Stimulated activated CD4-positive, alpha-beta T cell treated with anti-CD3 and anti-CD28 coated beads, Interleukin-1b, Interleukin-23, amount 100 ng/mL, for 24 hours (primary cell): ENCODE measurements at places on chromosomes 1 and 21.

DNA sequence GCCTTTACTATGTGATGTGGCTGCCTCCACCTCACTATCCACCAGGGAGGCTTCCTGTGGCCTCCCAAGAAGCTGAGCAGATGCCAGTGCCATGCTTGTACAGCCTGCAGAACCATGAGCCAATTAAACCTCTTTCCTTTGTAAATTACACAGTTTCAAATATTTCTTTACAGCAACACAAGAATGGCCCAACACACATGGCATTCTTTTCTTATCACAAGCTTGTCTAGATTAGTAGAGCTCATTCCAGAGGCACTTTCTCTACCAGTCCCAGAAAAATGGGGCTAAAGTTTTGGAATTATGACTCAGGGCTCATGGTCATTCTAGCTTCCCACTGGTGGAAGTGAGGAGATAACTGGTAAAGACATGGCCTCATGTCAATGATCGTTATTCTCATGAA, 655.2 kb downstream of the LMO4 start:
- no peak for DNase-seq

GRCh38 chr1:114462341-114462740, 48.7 kb downstream of the TRIM33 start:
- DNase-seq, result no peak

GRCh38 chr1:29017235-29017634, 102.9 kb downstream of the EPB41 start:
- DNase-seq, result no peak

- no peak for DNase-seq
Measured at GRCh38 chr1:228280106-228280901, 72.5 kb downstream of the OBSCN start.

DNA sequence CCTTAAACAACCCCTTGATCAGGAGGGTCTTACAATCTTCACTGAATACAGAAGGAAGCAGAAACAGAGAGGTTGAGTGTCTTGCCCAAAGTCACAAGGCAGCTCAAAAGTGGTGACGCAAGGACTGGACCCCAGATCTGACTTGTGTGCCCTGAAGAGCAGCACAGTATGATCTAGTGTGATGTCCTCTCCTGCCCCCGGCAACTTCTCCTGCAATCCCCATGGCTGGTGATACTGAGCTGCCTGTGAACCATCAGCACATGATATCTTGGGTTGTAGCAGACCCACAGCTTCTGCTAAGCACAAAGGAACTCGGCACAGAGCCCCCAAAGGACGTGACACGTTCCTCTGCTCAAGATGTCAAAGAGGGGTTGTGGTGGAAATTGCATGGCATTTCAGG, 51.2 kb upstream of the EDN2 start:
- no peak for DNase-seq

DNA sequence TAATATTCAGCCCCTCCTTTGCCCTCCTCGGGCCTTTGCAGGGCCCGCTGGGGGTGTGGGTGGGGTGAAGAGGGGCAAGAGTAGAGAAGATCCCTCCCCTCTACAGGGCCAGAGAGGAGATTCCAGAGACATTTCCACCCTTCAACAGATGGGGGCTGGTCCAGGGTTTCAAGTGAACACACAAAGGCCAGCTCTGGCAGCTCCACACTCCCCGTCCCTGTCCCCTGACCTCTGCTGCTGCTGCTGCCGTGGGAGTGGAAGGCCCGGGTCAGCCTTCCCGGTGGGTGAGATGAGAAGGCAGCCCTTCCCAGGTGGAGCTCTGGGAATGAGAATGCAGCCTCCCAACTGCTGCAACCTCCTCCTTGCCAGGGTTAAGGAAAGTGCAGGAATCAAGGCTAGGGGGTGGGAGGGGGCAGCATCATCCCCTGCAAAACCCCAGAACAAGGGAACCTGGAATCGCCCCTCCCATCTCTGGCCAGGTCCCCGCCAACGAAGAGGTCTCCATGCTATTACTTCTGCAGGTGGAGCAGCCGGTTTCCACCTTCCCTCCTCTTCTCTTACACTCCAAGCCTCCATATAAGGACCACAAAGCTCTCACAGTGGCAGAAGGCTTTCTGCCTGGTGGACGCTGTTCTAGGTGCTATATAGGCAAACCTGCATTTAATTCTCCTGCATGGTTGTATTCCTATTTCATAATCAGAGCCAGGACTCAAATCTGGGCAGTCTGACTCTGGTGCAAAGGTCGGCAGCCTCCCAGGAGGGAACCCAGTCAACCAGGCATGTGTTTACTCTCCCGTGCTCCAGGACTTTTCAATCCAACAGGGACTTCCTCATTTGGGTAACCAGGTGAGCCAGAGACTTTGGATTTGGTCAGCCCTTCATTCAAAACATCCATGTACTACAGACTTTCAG, 22.9 kb upstream of the ARHGEF10L start:
- DNase-seq, result no peak

GRCh38 chr1:8955406-8955805, 9.7 kb downstream of the CA6 start:
- DNase-seq, result no peak

GRCh38 chr1:173554541-173555250, 48.2 kb downstream of the SLC9C2 start:
- no peak for DNase-seq

GRCh38 chr1:243572940-243573339, 277.1 kb downstream of the AKT3 start:
- no peak for DNase-seq

- no peak for DNase-seq
Measured at GRCh38 chr1:2482588-2482987, 6.5 kb downstream of the PLCH2 start.

- no peak for DNase-seq
Measured at GRCh38 chr1:245978915-245979314, 528.2 kb downstream of the SMYD3 start.

DNA sequence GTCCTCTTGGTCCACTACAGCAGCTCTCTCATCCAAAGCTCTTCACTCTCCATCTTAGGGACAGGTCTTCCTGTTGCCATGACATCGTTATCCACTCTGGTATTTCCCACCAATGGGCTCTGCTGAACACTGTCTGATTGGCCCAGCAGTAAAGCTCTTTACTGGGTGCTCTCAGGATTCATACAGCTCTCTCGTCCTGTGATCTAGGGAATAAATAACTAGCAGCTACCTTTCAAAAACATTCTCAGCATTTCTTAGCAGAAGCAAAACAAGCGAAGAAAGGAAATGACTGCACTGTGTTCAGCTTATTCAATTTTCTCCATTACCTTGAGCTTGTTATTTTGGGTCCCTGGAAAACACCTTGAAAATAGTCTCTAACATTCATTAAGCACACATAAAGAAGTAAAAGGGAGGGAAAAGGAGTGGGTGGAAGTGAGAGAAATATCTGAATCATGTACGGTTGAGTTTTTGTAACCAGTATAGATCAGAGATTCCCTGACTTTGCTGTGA, 163.4 kb upstream of the SGIP1 start:
- DNase-seq, result no peak

DNA sequence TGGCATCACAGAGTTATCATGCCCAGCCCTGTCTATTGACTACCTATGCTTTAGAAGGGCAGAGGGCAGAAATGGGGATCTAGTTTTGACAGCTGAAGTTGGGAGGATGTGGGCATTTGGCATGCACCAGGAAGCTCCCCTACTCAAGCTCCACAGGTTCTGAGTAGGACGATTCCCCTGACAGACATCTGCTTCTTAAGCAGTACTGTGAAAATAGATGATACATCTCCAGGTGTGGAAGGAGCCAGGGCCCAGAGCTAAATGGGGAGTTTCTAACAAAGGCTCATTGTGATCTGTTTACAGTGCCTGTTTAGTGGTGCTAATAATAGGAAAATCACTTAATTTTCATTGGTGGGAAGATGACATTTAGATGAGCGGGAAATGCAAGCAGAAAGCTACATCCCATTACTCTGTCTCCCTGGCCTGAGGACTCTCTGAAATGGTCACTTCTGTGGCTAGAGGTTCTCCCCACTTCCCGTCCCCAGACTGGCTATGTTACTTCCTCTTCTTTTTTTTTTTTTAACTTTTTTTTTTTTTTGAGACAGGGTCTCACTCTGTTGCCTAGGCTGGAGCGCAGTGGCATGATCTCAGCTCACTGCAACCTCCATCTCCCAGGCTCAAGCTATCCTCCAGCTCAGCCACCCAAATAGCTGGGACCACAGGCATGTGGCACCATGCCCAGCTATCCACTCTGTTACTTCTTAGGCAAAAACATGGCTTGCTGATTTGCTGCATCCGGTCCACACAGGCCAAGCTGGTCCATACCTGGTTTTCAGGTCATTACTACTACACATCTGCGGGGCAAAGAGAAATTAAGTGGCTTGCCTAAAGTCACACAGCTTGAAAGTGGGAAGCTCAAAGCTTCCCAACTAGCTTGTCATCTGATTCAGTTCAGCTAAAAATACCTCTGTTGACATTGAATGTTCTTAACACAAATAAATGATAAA, 23.2 kb upstream of the CNIH3 start:
- DNase-seq, result no peak

GRCh38 chr1:3236361-3236760, 167.4 kb downstream of the PRDM16 start:
- DNase-seq, result no peak

- DNase-seq, result no peak
Measured at GRCh38 chr1:53984726-53985125, 33.3 kb downstream of the LDLRAD1 start.

DNA sequence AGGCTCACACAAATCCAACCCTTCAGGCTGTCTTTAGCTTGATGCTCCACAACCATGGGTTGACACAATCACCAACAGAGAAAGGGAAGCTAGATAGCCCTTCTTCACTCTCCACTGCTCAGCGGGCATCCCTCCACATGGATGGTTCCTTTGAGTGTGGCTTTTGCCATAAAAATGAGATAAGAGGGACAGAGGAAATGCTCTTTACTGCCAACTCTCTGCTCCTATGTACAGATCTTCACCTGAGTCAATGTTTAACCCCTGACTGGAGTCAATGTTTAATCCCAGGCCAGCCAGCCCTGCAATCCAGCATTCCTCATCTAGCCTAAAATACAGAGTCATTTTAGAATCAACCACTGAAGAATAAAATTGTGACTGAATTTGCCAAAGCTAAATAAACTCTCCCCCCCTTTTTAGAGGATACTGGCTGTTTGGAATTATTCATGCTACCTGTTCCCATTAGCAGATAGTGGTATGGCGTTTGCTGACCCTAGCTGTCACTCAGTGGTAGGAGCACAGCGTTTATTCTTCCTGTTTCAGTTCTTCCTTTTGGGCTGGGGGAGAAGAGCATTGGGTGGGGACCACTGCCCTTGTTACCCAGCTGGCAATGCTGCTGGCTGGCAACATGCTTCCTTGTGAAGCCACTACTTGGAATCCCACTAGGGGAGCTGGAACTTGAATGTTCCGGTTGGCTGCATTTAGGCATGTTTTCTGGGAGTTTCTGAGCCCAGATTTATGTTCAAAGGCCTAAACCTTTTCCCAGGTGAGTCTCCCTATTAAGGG, 5.2 kb upstream of the PIGR start:
- no peak for DNase-seq

- DNase-seq, result no peak
Measured at GRCh38 chr1:213320191-213320870, 269.3 kb downstream of the RPS6KC1 start.

DNA sequence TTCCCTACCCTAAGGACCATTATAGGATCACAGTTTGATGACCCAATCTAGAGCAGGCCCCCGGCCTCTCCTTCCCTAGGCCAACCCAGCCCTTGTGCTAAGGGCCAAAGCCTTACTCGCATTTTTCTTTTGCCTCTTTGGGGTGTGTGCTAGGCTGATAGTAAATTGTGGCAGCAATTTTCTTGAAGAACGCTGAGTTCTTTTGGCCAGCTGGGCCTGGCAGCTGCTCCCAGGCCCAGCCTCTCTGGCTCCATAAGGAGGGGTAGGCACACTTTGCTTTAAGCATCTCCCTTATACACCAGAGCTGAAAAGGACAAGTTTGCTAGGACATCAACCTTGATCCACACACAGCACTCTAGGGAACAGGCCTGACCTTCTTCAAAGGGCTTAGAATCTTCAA, 4.2 kb downstream of the OLFML2B start:
- DNase-seq, result no peak

DNA sequence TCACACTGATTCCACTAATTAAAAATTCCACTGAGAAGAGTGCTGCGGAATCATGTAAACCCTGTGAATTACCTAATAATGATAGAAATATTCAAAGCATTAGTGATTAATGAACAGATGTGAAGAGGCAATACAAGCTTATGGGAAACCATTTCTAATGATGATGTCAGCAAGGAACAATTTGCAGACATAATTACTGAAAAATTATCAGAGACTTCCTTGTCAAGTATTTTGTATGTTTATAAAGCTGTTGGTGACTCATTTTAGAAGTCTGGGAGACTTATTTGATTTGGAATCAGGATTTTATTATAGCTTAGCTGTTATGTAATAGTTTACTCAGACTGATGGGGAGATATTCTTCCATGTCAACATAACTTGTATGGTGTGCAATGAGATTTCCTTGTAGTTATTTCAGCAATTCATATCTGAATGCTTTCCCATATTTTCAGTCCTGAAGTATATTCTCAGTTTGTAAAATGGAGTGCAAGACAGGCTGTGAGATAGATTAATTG, 135.5 kb downstream of the TGFB2 start:
- DNase-seq, result no peak

GRCh38 chr1:26616881-26617280, 78.9 kb upstream of the ARID1A start:
- DNase-seq, result no peak

DNA sequence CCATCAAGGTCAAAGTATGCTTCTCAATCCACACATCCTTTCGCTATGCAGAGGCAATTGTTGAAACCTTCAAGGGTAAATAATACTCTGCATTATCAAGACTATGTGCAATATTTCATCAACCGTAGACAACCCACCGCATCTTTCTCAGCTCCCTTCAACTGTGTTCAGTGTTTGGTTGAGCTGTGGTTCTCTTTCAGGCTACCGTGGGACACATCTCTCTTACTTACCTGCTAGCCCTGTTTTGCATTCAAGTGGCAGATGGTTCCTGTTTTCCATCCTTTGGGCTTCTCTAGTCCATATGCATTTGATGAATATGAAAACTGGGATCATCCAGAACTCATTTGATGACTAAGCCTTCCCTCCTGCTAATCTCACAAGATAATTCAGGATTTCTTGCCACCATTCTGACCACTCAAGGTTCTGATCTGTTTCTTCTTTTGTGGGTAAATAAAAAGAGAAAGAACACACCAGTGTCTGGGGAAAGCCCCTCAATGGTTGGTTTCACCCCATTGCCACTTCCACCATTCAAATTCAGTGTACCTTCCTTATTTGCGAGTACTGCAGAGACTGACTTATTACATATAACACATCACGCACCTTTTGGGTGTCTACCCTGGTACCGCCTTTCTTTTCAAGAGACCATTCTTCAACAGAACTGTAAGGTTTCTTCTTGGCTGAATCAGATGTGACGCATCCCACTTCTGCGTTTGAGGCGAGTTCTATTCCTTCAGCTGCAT, 61.7 kb downstream of the BACE2 start:
- DNase-seq, result no peak
